ENCODE measurements at places on chromosomes 3 and 15.

DNA sequence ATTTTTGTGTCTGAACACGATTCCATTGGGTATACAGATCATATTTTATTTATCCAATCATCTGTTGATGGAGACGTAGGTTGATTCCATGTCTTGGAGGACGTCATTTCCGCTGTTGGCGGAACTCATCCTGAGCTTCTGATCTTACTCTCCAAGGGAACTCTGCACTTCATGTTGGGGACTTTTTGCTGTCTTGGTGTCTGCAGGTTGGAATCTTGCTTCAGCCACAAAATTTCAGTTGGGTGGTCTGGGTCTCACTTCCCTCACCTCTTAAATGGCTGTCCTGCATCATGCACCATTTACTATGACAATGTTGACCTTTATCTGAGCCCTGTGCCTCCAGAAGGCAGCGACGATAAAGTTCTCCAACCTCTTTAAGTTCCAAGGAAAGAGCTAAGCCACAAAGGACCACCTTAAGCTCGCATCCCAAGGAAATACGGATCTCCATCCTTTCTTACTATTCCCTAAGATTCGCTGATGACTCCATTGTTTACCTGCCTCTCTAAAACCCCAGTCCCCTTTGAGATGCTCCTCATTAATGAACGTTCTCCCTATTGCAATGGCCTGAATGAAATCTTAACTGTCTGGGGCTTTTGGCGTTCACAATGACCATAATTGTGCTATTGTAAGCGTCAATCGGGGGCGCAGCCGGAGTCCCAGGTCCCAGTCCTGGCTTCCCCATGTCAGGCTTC is 23.1 kb upstream of the RNU6-1 start:
- DNase-seq, result no peak

DNA sequence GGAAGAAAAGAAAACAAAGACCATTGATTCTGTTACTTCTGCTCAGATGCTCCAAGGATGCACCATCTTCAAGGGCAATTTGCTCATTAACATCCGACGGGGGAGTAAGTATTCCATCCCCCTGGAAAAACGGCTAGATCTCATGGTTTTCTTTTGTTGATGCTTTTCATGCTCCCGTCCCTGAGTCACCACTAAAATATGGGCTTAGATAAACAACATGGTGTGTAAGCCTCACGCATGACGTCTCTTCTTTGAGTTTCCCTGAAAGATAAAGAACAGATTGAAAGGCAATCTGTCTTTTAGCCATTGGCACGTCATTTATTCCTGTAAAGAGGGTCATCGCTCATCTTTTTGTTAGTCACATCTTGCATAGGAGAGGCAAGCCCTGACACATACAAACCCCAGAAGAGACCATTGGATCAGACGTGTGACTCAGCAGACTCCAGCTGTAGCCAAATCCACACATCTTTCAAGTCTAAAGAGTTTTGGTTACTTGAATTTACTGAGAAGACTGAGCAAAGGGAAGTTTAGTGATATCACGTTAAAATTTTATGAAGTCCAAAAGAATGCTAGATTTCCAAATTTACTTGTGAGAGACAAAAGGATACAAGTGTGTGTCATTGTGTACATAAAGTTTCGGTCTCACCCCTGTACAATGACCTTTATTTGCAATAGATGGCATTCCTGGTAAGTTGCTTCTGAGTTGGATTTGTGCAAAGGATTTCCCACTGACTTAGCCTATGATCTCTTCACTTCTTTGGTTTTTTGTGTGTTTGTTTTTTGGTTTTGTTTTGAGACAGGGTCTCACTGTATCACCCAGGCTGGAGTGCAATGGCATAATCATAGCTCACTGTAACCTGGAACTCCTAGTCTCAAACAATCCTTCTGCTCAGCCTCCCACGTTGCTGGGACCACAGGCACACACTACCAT is 110.5 kb downstream of the PGPEP1L start:
- peak; percentile 100 for DNase-seq

DNA sequence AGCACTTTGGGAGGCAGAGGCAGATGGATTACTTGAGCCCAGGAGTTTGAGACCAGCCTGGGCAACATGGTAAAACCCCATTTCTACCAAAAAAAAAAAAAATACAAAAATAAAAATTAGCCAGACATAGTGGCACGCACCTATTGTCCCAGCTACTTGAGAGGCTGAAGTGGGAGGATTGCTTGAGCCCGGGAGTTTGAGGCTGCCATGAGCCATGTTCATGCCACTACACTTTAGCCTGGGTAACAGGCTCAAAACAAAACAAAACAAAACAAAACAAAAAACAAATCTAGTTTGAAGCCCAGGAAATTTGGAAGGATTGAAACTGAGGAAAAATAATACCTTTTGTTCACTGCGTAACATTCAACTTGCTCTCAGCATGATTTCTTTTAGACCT is 16.6 kb downstream of the TMOD3 start:
- DNase-seq, result no peak

DNA sequence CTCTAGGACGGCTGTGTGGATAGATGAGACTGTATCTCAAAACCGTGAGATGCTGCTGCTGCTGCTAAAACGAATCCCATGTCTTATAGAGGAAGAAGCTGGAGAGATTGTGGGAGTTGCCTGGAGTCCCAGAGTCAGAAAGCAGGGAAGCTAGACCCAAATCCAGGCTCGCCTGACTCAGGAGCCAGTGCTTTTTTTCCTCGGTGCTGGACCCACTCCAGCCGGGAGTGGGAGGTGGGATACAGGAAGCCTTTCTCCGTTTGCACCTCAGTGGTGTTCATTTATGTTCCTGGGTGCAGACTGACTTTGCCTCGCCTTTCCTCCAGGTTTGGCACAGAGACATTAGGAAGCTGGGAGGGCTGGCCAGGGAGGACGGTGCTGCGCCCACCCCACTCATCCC is 150.9 kb upstream of the LINGO1 start:
- no peak for DNase-seq

DNA sequence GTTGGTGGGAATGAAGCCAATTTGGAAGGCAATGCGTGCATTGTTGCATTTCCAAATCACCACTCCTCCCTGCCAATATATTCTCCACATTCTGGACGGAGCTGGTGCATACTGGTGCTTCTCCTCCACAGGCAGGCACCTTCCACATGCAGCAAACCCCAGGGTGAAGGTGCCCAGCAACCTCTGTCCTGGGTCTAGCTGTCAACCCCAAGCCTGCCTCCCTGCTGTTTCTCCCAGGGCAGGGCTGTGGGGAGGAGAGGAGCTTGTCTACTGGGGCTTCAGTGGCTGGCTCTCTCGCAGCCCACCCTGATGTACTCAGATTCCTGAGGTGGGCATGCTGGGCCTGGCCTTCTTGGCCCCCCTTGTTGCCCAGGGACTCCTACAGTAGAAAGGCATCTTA is 20.1 kb downstream of the GASK1A start:
- DNase-seq, result no peak

DNA sequence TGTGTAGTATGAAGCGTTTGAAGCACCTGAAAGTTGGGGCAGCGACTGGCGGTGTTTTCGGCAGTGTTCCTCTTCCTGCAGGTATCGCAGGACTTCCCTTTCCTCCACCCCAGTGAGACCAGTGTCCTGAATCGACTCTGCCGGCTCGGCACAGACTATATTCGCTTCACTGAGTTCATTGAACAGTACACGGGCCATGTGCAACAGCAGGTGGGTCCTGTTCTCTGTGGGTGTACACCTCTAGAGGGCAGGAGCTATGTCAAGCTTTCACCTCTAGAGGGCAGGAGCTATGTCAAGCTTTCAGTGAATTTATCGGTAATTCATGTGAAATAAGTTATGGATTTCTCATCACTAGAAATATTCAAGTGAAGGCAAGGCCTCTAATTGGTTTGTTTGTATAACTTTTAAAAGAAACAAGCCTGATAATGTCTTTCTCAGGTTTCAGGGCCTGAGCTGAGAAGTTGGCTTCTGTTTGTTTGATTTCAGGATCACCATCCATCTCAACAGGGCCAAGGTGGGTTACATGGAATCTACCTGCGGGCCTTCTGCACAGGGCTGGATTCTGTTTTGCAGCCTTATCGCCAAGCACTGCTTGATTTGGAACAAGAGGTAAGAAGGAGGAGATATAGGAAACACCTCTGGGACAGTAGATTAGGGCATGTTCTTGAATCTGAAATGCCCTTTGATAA is 5.3 kb downstream of the TUBGCP4 start:
- DNase-seq, result no peak

GRCh38 chr15:70762469-70763119 is 764 bp downstream of the UACA start:
- DNase-seq, result no peak

DNA sequence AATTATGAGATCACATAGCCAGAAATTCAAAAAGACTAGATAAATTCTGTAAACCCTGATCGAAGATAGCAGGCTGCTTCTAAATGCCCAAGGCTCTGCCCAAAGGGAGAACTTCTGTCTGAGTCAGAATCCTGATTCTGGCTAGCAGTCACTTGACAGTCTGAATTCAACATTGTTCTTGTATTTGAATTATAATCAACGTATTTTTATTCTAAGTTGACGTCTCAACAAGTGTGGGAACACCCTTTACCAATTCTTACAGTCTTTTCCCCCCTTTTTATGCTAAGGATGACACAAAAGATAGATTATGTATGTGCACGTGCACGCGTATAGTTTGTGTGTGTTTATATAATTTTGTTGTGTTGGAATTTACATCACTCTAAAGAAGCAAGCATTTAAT is 552.8 kb downstream of the NAALADL2 start:
- no peak for DNase-seq

GRCh38 chr15:44450172-44450571 is 22.7 kb downstream of the CTDSPL2 start:
- no peak for DNase-seq

DNA sequence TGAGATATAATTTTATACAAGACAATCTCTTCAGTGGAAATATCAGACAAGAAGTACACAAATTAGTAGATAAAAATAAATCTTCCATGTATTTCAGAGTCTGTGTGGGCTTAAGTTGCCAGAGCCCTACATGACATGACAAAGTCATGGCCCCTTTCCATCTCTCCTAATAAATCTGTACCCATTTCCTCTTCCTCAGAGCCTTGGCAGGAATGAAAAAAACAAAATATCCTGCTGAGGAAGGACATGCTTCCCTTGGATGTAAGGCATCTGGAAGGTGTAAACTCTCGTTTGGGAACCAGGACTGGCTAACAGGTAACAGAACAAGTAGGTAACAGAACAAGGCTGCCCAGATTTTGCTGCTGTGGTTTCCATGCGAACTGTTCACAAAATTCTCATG is 148.1 kb downstream of the SNRK start:
- no peak for DNase-seq

DNA sequence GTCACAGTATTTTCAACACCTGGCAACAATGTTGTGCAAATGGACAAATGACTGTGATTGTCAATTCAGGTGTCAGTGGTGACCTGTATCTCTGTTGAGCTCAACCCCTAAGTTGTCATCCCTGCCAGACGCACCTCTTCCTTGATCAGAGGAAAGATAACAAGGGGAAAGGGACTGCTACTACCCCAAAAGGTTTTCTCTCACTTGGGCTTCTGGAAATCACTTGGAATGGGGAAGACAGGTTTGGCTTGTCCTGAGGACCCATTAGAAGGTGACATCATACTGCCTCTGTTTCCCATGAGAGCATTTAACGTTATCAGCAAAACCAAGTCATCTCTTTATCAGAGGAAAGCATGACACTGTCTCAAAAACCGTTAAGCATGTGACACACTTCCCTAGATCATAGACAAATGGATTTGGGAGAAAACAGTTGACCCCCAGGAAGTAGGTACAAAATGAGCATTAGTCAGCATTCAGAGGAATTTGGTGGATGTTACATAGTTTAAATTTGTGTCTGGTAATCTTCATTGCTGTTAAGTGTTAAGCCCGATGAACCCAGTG is 769.5 kb downstream of the GRM7 start:
- DNase-seq, result no peak

DNA sequence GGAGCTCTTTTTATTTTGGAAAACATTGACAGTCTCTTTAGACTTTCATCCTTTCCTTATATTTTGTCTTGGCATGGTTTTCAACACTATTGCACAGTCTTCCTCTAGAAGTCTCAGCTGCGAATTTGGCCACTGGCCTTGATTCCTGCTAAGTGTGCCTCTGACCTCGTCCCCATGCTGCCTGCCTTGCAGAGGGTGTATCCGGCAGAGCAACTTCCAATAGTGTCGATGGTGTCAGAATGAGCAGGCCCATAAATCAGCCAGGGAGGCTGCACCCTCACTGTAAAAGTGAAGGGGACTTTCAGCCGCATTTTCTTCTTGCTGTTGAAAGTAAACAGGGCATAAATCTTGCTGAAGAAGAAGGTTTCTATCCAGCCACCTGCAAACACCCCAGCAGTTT is 336.7 kb upstream of the TRIM42 start:
- no peak for DNase-seq

DNA sequence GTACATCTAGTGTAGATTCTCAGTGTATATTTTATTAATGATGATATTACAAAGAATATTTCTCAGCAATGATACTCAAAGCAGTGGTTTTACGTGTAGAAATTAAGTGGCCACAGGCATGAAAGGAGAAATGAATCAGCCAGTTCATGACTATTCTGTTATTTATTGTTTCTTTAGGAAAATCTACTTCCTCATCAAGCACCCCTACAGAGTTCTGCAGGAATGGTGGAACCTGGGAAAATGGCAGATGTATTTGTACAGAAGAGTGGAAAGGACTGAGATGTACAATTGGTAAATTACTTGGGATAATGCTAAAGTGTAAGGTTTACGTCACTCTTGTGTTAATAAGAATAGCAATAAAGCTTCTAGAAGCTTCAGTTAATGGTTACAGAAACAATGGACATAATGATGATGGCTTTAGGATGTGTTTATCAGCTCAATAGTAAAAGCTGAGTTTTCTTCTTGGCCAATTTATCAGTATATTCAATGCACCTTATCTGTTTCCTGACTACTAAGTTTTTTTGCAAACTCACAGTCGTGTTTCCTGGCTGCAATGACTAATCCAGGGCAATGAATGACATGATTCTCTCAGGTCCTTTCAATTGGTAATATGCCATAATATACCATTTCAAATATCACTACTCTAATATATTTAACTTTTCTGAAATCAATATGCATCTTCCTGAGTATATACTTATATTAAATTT is 20.2 kb downstream of the ADGRG7 start:
- DNase-seq, result no peak

GRCh38 chr3:134974624-134975023 is 179.6 kb downstream of the EPHB1 start:
- DNase-seq, result no peak

DNA sequence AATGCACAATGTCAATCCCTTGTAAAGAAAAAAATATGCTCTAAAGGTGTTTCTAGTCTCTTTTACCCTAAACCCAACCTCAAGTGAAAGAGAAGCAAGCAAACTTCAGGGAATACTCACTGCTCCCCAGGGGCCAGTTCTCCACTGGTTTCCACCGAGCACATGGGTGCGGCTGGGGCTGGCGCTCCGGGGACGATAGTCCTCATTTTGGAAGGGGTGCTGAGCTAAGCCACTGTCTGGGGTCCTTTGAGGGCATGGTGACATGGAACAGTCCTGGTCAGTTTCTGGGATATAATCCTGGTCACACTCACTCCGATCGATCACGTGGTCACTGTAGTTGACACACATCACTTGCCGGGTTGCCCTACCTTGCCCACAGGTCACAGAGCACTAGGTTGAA is 86.0 kb downstream of the ADAMTS9 start:
- DNase-seq, result no peak

DNA sequence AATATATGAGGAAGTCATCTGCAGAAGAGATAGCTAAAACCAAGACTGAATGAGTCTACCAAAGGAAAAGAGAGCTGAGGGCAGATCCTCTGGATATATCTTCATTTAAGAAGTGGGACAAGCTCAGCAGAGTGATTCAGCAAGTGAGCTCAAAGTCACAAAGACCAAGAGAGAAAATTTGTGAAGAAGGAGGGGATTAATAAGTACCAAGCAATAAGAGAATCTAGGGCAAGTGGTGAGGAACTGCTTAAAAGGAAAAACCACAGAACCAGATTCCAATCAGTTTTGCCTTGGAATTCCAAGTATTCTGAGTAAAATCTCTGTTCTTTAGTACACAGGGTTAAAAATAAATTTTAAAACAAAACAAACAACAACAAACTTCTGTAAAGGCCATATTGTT is 3.6 kb downstream of the EHHADH start:
- no peak for DNase-seq
